ENCODE measurements at places on chromosomes 1 and 21. TPM values are rescaled to one million over a fixed set of nuclear protein-coding genes. Genes with fewer than 3 reads are reported as not detected.

The NOS1AP gene
- 0.13 TPM for total RNA-seq

- DNase-seq: peak; percentile 40
These were observed 29.6 kb upstream of the ZNF326 start for GRCh38 chr1:89965193-89965768.

- DNase-seq: no peak
These were observed 44.8 kb downstream of the NRDC start for GRCh38 chr1:51833700-51834099.

DNA sequence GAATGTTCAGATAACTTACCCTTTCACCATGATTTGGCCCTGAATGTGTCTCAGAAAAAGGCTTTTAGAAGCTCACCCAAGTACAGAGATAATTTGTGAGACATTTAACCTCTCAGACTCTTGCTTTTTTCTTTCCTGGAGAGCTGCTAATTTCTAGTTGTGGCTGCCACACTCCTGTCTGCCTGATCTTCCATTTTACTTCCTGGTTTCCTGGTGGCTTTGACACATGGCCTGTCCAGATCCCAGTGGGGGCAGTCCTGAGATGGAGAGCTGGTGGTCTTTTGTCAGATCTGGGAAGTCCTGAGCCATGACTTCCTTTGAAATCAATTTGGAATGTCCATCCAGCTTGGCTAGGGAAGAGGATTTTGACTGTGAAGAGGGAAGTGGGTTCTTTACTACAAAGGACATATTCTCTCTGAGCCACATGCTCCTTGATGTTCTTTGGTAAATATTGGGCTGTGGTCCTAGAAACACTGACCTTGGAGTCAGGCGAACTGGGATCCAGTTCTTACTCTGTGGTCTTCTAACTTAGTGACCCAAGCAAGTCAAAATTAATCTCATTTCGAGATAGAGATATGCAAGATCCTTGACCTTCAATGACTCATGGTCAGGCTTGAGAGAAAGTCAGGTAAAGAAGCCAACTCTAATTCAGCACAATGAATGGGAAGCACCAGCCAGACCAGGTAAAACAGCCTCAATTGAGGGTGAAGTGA, 78.0 kb upstream of the HSD17B7 start:
- no peak for DNase-seq

GRCh38 chr1:3021233-3021671, at the start of gene ACTRT2:
TSS of gene ACTRT2 (plus strand) at chr1:3021467. CDS start at chr1:3021687, 220 bp downstream.
- DNase-seq: no peak

- DNase-seq: no peak
These were observed 83.0 kb downstream of the RRAGC start for GRCh38 chr1:38776466-38777065.

GRCh38 chr1:92784021-92784638, 778 bp downstream of the EVI5 start:
- peak; percentile 45 for DNase-seq

GRCh38 chr1:106080608-106081325, 975.7 kb upstream of the PRMT6 start:
- DNase-seq: no peak

DNA sequence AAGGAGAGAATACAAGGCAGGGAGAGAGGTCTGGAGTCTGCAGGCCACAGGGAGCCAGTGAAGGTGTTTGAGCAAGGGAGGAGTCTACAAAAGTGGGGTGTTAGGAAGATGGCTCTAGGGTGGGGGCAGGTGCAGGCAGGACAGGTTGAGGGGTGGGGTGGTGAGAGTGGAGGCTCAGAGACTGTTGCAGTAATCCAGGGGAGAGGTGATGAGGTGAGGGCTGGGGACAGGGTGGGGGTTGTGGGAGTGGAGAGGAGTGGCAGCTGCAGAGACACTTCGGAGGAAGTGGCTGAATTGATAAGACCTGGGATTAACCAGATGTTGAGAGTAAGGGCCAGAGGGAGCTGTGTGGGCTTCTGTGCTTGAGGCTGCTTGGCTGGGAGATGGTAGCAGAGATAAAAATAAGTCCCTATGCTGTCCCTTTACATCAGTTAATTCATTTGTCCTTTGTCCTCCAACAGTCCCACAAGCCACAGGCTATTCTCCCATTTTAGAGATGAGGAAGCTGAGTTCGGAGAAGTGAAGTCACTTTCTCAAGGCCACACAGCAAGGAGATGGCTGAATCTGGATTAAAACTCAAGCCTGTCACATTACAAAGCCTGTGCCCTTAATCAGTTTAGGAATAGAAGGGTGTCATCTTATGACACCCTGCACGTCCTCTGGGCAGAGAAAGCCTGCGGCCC, 54.8 kb upstream of the SYNC start:
- no peak for DNase-seq

DNA sequence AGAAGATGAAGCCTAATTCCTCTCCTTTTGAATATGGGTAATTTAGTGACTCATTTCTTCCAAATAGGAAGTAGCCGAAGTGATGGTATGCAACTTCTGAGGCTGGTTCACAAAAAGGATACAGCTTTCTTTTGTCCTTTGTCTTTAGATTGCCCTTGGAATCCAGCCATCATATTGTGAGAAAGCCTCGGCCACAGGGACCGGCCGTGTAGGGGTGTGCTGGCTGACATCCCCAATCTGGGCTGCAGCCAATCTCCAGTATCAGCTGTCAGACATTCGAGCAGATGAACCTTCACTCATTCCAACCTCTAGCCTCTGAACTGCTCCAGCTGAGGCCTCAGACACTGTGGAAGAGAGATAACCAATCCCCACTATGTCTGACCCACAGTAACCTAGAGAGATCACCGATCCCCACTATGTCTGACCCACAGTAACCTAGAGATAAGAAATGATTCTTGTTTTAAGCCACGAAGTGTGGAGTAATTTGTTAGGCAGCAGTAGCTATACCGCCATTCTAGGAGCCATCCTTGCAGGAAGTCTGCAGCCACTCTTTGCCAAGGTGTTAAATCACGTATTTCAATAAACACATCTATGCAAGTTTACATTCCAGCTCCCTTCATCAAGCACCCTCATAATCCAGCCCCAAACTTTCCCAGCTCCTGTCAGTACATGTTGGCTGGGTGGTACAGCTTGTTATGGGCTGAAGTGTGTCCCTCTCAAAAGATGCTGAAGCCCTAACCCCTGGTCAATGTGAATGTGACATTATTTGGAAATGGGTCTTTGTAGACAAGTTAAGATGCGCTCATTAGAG, 2.9 kb upstream of the DIP2A start:
- peak; percentile 95 for DNase-seq

Data from dermis microvascular lymphatic vessel endothelial cell (primary cell).